ENCODE measurements at places on chromosomes 12 and 14. TPM values are rescaled to one million over a fixed set of nuclear protein-coding genes. Genes with fewer than 3 reads are reported as not detected.

DNA sequence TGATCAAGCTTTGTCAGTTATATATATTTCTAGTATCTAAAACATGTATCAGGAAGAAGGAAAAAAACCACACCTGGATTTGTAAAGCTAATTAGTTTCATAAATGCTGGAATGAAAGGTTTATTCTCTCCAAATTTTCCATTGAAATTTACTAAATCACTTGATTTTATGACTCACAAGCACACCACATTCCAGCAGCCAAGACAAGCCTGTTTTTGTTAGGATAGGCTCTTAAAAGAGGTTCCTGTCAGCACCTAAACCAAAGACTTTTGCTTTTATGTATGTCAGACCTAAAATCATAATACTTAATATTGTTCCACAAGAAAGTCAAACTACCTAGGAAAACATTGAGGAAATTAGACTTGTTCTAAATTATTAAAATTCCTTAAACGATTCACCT is 85.3 kb upstream of the PAWR start:
- no peak for DNase-seq

DNA sequence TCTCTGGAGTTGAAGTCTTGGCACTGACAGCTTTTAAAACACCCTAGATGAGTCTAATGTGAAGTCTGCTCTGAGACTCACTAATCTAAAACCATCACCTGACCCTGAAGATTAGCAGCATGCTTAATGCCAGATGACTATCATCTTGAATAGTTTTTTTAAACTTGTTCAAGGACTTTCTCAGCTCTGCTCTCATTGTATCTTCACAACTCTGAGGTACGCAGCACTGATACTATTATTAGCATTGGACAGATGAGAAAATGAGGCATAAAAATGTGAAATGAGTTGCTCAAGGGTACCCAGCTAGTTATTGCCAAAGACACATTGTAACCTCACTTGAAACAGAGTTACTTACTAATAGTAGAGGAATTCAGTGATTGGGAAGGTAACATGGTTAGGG is 4.8 kb downstream of the SLC38A1 start:
- no peak for DNase-seq

GRCh38 chr14:59228421-59228820 is 40.0 kb downstream of the DAAM1 start:
- no peak for DNase-seq

GPRC5D gene
- not detected for total RNA-seq

EML5 gene
- 2.1 TPM for total RNA-seq

- no peak for DNase-seq
Observed at GRCh38 chr14:35380794-35381193, 23.8 kb downstream of the NFKBIA start.

DNA sequence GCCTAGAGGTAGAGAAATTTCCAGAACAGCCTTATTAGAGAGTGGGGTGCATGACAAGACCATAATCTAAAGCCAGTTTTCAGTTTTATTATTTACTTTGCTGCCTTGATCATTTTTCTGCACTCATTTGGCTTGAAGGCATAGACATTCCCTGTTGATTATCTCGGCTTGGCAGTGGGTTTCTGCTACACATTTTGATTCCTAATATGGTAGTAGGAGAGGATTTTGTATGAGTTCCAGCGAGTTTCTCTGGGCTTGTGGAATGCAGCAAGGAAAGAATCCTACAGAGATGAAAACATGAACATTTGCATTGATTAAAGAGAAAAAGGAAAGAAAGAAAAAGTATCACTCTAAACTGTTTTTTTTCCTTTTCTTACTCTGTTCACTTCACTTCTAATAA is 281.2 kb downstream of the PAWR start:
- DNase-seq = no peak

WNT5B gene
- 16.3 TPM for total RNA-seq

DNA sequence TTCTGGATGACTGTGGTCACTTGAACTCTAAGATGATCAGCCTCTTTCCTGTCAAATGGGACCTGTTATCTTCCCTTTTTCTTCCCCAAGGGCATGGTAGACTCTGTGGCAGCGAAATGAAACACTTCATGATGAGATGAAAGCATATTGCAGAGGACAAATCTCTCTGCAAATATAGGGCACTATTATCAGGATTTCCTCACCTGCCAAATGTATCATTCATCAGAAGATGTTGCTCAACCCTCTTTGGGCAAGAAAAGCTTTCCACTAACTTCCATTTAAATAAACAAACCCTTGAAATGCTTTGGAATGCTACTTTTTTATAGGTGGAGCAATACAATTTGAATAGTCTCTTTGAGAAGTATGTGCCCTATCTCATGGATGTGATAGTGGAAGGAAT is 105.0 kb downstream of the DNAH10 start:
- no peak for DNase-seq

PMCH gene
- not detected for total RNA-seq

COA8 gene
- 54.9 TPM for total RNA-seq

TAS2R10 gene
- 0.69 TPM for total RNA-seq

ESR2 gene
- 0.66 TPM for total RNA-seq

AKAP5 gene
- total RNA-seq = 0.15 TPM

ULK1 gene
- 168 TPM for total RNA-seq

TEX52 gene
- total RNA-seq = not detected

MORN3 gene
- total RNA-seq = 1.2 TPM

SVOP gene
- 79.3 TPM for total RNA-seq

Data from glutamatergic neuron (in vitro differentiated cells).